ENCODE measurements at places on chromosomes 6 and 20.

GRCh38 chr20:46816886-46817638, 77.6 kb upstream of the EYA2 start:
- no peak for DNase-seq

GRCh38 chr20:21208999-21209398, 83.1 kb downstream of the KIZ start:
- DNase-seq = no peak

GRCh38 chr6:22754061-22754460, 184.7 kb downstream of the HDGFL1 start:
- no peak for DNase-seq

GRCh38 chr6:169026175-169026574, 227.5 kb downstream of the THBS2 start:
- no peak for DNase-seq

DNA sequence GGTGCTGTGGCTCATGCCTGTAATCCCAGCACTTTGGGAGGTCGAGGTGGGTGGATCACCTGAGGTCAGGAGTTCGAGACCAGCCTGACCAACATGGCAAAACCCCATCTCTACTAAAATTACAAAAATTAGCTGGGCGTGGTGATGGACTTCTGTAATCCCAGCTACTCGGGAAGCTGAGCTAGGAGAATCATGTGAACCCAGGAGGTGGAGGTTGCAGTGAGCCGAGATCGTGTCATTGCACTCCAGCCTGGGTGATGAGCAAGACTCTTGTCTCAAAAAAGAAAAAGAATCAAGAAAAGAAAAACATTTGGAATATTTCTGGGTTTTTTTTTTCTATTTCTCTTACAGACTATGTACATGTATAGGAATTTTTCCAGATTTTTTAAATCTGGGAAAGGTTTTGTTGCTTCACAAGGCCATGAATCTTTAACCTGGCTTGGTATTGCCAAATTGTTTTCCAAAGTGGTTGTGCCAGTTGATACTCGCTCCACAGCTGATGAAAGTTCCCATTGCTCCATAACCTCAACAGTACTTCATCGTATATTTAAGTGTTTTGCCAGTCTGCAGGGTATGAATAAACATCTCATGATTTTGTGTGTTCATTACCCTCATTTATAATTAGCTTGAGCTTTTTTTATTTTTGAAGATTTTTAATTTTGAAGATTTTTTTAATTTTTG, 33.5 kb downstream of the RNF217 start:
- no peak for DNase-seq

- no peak for DNase-seq
Measured at GRCh38 chr6:144756469-144756868, 471.3 kb downstream of the UTRN start.

DNA sequence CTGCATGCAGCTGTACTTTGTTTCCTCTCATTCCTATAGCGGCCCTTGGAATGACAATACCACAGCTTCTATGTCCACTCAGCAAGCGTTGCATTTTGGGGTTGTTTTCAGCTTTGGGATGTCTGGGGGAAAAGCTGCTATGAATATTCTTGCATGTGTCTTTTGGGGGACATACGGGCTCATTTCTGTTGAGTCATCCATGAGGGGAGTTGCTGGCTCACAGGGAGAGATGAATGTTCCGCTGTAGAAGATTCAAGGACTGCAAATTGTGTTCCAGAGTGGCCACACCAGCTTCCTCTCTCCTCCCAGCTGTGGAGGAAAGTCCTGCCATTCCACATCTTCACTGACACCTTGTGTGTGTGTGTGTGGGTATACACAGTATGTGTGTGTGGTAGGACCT, 43.3 kb downstream of the TGM2 start:
- DNase-seq = no peak

- DNase-seq = no peak
Measured at GRCh38 chr6:27837625-27838057, 74.6 kb downstream of the OR2B2 start.

GRCh38 chr20:52494244-52494643, 302.7 kb upstream of the ZFP64 start:
- DNase-seq = peak; percentile 83

DNA sequence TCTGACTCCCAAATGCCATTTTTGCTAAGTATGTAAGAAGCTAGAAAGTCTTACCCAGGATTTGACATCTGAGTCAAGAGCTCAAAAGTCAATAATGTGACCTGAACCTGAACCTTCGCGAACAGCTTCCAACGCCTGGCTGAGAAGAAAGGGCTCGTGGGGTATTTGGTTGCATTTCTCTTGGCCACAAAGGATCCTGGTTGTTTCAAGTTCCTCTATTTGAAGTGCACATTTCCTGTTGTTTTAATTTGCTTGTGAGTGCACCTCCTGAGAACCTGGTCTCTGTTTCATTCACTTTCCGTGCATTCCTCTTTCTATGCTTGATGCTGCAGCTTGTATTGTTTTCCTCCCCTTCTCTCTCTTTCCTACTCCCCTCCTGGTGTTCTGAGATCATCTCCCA, 212.5 kb downstream of the FOXA2 start:
- no peak for DNase-seq

- DNase-seq = no peak
Measured at GRCh38 chr20:12079490-12079889, 161.8 kb downstream of the BTBD3 start.

DNA sequence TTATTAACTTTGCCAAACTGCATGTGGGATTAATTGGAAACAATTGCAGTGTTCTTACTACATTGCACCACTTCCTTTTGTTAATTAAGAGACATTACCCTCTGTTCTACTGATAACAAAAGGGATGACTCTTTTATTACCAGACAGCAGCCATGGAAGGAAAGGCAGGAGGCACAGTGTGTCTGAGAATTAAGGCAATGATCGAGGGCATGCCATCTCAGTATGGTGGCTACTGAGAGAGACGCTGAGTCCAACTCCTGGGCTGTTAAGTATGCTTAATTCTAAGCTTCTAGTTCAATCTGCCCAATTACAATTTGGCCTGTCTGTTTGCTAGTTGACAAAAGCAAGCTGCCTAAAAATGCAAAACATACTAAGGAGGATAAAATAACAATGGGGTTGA, 227.4 kb downstream of the PHACTR1 start:
- no peak for DNase-seq

DNA sequence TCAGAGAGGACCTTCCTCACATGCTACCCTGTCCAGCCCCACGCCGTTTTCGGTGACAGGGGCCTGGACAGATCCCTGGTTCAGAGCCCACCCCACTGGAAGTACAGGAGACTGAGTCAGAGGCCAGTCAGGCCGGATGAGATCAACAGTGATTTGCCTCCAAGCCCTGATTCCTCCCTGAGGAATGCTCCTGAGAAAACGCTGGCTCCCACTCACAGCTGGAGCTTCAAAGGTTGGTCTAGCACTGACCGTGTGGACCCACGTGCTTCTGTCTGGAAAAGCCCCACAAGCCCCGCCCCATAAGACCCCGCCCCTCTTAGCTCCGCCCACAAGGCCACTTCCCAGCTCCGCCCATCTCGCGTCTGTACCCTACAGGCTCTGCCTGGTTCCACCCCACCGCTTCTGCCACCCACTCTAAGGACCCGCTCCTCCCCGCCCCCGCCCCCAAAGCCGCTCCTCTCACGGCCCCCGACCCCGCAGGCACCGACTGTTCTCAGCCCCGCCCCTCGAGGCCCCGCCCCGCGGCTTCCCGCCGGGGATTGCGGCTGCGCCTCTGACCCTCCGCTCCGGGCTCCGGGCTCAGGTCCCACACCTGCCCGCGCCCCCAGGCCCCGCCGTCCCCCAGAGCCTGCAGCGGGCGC, 64.9 kb upstream of the BHLHE23 start:
- peak; percentile 16 for DNase-seq

- no peak for DNase-seq
Measured at GRCh38 chr20:56519551-56519950, 5.0 kb upstream of the FAM209A start.

DNA sequence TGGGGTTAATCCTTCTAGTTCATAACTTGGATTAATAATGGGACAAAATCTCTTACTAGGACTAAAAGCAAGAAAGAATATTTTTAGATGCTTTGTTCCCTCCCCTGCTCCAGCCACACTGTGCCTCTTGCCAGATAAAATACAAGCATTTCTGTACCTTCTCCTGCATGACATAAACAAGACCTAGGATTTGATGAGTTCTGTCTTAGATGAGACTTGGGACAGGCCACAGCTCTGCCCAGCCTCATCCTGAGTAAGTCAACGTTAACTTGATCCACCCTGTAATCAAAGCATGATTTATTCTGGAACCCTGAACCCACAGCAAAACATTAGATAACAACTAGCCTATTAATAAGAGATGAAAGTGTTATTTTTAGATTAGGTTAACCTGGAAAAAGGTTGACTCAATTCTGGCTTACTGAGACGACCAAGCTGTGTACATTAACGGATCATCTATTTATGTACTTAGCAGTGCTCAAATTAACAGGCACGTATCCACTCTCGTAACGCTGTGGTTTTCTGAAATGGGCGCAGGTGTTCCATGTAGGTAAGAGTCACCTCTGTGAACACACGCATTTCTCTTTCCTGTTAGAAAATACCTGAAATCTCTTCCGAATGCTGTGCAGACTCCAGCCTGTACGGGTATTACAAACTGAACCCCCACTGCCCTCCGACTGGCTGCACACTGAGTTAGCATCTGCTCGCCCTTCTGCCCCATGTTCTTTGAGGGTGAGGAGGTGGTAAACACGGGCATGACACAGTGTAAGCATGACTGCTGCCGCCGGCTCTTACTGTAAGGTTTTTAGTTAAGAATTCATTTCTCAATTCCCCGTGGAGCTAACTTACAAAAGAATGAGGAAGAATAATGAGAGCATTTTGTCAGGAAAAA, 132.1 kb upstream of the FOXQ1 start:
- DNase-seq = no peak

DNA sequence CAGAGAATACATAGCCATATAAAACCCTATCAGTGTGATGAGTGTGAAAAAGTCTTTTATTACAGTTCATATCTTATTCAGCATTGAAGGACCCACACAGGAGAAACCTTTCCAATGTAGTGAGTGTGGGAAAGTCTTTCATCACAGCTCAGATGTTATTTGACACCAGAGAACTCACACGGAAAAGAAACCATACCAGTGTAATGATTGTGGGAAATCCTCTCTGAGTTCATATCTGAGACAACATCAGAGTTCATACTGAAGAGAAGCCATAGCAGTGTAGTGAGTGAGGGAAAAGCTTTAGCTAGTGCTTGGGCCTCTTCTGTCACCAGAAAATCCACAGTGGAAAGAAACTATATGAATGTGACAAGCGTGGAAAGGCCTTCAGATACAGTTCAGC, 8.6 kb upstream of the ZSCAN16 start:
- DNase-seq = no peak

GRCh38 chr6:138036111-138036510, 71.1 kb downstream of the PERP start:
- no peak for DNase-seq

DNA sequence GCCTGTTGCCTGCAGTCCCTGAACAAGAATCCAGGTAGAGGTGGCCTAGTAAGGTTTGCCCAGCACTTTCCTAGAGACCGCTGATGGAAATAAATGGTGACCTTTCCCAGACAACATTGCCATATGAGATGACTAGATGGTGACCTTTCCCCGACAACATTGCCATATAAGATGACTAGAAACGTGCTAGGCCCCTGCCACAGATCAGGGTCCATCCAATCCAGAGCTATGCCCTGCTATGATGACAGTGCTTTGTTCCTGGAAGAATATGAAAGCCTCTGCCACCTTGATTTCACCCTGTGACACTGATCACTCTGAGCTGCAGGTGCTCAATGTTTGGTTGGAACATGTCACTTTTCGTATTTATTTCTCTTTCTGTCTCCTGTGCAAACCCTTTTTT, 133.8 kb upstream of the SPTLC3 start:
- no peak for DNase-seq

- DNase-seq = peak; percentile 31
Measured at GRCh38 chr6:149895833-149896271, 2.1 kb downstream of the RAET1E start.

- DNase-seq = no peak
Measured at GRCh38 chr6:21181866-21182265, 411.7 kb upstream of the SOX4 start.

DNA sequence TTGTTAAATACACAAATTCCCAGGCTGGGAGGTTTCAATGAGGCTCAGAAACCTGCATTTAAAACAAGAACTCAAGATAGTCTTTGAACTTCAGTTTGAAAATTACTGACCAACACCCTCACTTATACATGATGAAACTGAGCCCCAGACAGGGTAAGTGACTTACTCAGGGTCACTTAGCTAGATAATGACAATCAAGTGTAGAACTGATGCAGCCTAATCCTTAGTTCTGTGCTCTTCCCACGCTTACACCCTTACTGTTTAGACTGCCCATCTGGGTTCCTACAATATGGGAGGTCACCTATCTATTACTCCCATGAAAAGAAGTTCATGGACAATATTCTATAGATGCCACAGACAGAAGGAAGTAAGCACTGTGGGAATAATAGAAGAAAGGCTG, 24.5 kb upstream of the FAM135A start:
- DNase-seq = no peak

- no peak for DNase-seq
Measured at GRCh38 chr6:32151863-32152768, at the start of gene PRRT1. TSS of gene PRRT1 (minus strand) at chr6:32151939. CDS start at chr6:32151827, 112 bp downstream.

GRCh38 chr20:63059684-63060056, 52.9 kb upstream of the BHLHE23 start:
- DNase-seq = no peak

- no peak for DNase-seq
Measured at GRCh38 chr6:31829633-31830283, 2.2 kb downstream of the HSPA1B start.

Data from stimulated activated CD4-positive, alpha-beta T cell treated with anti-CD3 and anti-CD28 coated beads, Interleukin-4, amount 100 ng/mL, for 4 hours (primary cell).